ENCODE measurements at places on chromosomes 12 and 14. TPM values are rescaled to one million over a fixed set of nuclear protein-coding genes. Genes with fewer than 3 reads are reported as not detected.

- DNase-seq = no peak
Measured at GRCh38 chr12:89117448-89118034, 234.8 kb downstream of the DUSP6 start.

The VDR gene
- total RNA-seq = 1.2 TPM

The CCDC184 gene
- total RNA-seq = 1.2 TPM

- DNase-seq = no peak
Measured at GRCh38 chr14:72634691-72635616, 258.9 kb downstream of the DPF3 start.

The FAM90A1 gene
- not detected for total RNA-seq

DNA sequence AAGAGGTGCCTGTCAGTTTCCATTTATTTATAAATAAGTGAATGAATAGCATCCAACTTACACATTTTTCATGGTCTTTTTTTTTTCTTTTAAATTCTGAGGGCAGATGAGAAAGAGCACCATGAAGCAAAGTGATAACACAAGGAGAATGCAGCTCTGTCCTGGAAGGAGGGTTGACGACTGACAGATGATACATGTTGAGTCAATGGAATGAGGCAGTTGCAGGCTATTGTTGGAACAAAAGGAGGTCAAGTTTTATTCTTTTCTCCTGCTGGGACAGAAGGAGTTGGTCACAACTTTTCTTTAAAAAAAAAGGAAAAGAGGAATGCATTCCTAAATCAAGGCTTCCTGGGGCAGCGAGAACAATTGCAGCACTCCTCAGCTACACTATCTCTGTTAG is 119.9 kb upstream of the PLEKHG7 start:
- no peak for DNase-seq

- DNase-seq = peak; percentile 79
Measured at GRCh38 chr14:69615496-69616407, 4.4 kb downstream of the SUSD6 start.

The DTX1 gene
- total RNA-seq = 10.9 TPM

The SOAT2 gene
- not detected for total RNA-seq

DNA sequence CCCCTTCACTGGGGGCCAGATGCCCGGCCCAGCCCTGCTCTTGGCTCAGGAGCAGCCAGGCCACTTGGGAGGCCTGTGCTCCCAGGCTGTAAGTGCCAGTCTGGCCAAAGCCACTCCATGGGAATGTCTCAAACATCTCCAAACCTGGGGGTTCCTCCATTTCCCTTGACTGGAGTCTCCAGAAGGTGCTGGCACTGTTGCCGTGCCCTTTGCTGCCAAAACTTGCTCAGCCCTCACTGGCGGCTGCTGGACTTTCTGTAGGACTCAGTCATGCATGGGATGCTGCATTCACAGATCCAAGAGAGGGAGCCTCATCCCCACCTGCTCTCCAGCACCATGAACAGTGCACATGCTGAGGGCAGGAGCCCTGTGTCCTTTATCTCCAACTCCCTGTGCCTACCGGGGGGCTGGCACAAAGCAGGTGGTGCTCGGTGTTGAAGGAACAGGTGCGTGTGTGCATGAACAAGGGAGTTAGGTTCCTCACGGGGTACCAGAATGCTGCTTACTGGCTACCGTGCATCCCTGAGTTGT is 9.6 kb upstream of the OTUB2 start:
- DNase-seq = no peak

DNA sequence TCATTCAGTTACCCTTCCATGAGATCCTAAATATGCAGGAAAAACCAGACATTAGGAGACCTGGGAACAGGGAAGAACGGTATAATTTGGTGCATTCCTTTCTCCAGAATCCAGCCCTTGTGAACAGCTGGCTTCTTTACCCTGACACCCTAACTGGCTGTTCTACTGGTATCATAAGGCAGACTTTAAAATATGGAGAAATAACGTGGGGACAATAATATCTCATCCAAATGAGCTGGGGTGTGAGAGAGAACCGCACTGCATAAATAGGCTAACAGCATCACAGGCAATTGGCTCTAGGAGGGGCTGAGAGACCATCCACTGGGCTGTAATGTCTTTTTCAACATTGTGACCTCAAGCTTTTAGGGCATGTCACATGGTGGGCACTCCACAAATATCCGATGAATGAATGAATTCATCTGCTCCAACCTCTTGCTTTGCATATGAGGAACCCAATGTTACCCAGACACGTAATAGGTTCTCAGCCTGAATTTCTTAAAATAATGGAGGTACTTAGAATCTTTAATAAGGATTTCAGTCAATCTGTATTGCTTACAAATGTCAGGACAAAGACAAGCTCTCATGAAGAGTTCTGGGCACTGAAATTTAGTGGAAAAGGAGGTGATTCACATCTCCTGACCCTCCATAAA is 157.9 kb downstream of the SAMD4A start:
- no peak for DNase-seq

- peak; percentile 22 for DNase-seq
Measured at GRCh38 chr12:103771466-103771865, 69.6 kb downstream of the NT5DC3 start.

GRCh38 chr12:54417712-54418440 is 1.2 kb downstream of the ITGA5 start:
- peak; percentile 60 for DNase-seq

DNA sequence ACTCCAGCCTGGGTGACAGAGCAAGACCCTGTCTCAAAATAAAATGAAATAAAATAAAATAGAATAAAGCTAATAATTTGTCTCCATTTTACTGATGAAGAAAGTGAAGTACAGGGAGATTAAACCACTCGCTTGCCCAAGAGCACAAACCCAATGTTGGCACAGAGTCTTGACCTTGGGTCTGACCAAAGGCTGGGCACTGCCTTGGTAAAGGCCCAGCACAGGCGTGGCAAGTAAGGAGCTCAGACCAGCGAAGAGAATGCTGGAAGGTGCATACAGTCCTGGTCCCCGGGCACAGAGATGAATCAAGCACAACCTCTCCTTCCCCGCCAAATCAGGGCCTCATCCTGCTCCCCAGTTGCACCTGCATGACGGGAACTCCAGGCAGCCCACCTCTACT is 26.9 kb downstream of the SCARB1 start:
- DNase-seq = no peak

- no peak for DNase-seq
Measured at GRCh38 chr14:59177262-59177661, 11.2 kb upstream of the DAAM1 start.

- no peak for DNase-seq
Measured at GRCh38 chr12:95600567-95600966, 49.3 kb upstream of the USP44 start.

The AQP6 gene
- 0.10 TPM for total RNA-seq

The BCL2L2 gene
- total RNA-seq = 24.1 TPM

The CKB gene
- 105 TPM for total RNA-seq

The LRP10 gene
- 30.5 TPM for total RNA-seq

DNA sequence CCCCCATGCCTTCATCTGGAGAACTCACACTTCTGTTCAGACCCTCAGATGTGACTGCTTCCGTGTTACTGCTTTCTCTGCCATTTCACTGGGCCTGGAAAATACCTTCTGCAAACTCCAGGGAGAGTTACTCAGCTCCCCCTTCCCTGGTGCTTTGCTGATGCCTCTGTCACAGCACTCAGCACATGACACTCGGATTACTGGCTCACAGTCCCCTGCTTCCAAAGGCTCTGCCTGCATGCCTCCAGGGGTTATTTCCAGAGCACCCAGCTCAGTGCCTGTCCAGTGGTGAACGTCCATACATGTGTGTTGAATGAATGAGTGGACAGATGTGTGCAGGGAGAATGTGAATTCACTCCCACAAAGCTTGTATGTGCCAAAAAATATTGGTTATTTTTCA is 237.2 kb upstream of the FKBP4 start:
- no peak for DNase-seq

- no peak for DNase-seq
Measured at GRCh38 chr14:54040846-54041245, 84.2 kb upstream of the BMP4 start.

- no peak for DNase-seq
Measured at GRCh38 chr12:58408516-58408915, 467.1 kb downstream of the ATP23 start.

The HOXC12 gene
- total RNA-seq = not detected

GRCh38 chr12:64976131-64976530 is 145.0 kb downstream of the WIF1 start:
- DNase-seq = no peak

DNA sequence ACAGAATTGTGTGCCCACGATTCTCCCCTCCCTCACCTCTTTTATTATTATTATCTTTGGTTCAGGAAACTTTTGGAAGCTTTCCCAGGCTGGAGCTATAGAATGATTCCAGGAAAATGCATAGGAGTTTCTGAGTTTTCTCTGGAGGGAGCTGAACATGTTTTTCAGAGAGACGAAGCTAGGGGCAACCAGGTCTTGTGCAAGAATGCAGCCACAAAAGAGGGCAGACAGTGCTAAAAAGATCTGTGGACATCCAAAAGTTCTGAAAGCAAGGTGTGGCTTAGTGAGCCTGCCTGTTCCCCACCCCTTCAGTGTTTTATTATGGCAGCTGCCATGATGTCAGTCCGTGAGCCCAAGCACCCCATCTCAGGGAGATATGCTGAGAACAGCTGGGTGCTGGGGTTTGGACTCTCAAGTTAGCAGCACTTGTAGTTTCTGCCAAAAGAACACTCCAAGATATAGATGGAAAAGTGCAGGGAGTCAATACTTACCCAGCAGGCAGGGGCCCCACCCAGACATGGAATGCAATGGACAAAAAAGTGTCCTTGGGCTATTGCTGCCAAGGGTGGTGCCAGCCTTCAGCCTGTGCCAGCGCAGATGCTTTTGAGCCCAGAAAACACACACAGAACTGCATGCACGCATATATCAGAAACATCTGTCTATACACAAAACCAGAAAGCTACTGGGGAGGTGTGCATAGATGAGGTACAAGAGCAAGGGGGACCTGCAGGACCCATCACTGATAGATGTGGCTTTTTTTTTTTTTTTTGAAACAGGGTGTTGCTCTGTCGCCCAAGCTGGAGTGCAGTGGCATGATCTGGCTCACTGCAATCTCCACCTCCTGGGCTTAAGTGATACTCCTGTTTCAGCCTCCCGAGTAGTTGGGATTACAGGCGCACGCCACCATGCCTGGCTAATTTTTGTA is 17.0 kb upstream of the IRF2BPL start:
- DNase-seq = peak; percentile 91

The PRICKLE1 gene
- 34.4 TPM for total RNA-seq

The RNF212B gene
- total RNA-seq = not detected
